C1 segment of cervical spinal cord (tissue), 14 donors: ENCODE measurements at places on chromosomes 11 and 22.

DNA sequence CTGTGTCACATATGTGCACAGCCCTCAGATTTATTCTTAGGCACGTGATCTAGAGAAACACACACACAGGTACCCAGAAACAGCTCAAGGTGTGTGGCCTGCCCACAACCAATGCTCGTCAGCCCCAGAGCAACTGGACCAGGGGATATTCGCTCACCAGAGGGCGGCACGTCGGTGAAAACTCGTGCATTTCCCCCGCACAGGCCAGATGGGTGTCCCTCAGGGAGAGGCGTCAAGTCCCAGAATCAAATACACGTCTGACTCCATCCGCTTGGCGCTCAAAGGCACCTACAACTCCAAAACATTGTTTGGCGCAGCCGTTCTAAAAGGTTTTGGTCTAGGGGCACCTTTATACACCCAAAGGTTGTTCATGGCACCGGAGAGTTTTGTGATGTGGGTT, 429.0 kb downstream of the BRD1 start:
- DNase-seq, result no peak

DNA sequence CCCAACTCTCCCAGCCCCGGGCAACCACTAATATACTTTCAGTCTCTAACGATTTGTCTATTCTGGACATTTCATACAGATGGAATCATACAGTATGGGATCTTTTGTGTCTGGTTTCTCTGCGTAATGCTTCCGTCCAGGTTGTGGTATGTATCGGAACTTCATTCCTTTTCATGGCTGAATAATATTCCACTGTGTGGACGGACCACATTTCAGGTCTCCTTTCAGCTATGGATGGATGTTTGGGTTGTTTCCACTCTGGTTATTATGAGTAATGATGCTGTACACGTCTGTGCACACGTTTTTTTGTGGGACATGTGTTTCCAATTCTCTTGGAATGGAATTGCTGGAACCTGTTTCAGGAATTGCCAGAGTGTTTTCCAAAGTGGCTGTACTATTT, 17.4 kb upstream of the CPT1A start:
- no peak for DNase-seq

GRCh38 chr11:39806652-39807051, 1652.8 kb downstream of the LRRC4C start:
- DNase-seq, result no peak

GRCh38 chr22:44423556-44424358, 74.3 kb downstream of the RTL6 start:
- no peak for DNase-seq

GRCh38 chr11:129061492-129062230, 119.0 kb upstream of the TP53AIP1 start:
- no peak for DNase-seq
